Activated naive CD8-positive, alpha-beta T cell treated with anti-CD3 and anti-CD28 coated beads, Interleukin-2, amount 10 ng/mL, durations not matched to agents 7 days and 5 days (primary cell): ENCODE measurements at places on chromosomes 1 and 21. TPM values are rescaled to one million over a fixed set of nuclear protein-coding genes. Genes with fewer than 3 reads are reported as not detected.

DNA sequence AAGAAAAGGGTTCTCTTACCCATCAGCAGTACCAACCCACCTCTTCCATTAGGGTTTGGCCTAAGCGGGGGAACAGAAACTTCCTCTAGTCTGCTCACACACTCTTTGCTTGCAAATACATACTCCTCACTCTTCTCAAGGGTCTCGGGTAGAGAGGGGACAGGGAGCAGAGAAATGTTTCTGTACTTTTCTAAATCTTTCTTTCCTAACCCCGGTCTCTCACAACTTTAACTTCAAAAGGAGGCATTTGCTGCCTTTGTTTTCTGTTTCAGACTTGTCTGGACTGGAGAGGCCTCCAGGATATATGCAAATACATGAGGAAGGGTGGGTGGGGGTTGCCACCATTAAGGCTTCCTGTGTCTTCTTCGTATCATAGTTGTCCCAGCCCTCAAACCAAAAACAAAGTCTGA lies 10.5 kb upstream of the LAX1 start:
- no peaks in the 10 kb centered on the region for H3K27me3 ChIP-seq
- H3K36me3 ChIP-seq, result no peaks in the 10 kb centered on the region
- peak overlapping the region; percentile 40 for H3K4me3 ChIP-seq
- DNase-seq, result no peak
- H3K4me1 ChIP-seq, result peaks cover 20% of the 10 kb centered on the region
- peak overlapping the region; percentile 86 for H3K27ac ChIP-seq

- no peak overlapping the region for H3K4me3 ChIP-seq
- peaks cover 38% of the 10 kb centered on the region for H3K4me1 ChIP-seq
- H3K27me3 ChIP-seq, result no peaks in the 10 kb centered on the region
- no peak for DNase-seq
- peaks cover 19% of the 10 kb centered on the region for H3K36me3 ChIP-seq
- H3K27ac ChIP-seq, result peak overlapping the region; percentile 25
Measured at GRCh38 chr1:31010086-31010989, 55.2 kb downstream of the PUM1 start.

DNA sequence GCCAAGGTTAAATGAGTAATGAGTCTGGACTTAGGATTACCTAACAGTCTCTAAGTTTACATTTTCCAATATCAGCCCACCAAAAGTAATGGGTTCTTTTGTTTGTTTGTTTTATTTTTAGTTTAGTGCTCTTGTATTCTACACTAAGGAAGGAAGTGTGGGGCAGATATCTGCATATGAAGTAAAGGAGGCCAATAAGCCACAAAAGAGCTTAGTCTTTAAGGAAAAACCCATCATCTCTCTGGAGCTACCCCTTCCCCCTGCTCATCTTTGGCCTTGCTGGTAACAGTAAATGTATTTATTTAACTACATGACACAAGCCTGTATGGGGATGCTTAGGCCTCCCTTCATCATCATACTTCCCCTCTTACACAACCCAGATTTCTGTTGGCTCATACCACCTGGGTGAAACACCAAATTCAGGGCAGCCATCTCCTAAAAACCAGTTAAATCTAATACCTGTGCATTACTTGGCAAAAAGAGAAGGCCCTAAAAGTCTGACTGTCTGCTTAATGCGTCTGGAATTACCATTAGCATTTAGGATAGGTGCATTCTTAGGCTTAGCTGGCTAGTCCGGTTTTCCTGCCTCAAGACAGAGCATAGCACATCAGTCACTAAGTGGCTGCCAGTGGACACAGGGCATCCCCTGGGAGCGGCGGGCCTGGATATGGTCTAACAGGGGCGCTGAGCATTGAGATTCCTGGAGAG lies 96.8 kb upstream of the ADGRL2 start:
- H3K27me3 ChIP-seq, result no peaks in the 10 kb centered on the region
- DNase-seq, result no peak
- no peaks in the 10 kb centered on the region for H3K36me3 ChIP-seq

DNA sequence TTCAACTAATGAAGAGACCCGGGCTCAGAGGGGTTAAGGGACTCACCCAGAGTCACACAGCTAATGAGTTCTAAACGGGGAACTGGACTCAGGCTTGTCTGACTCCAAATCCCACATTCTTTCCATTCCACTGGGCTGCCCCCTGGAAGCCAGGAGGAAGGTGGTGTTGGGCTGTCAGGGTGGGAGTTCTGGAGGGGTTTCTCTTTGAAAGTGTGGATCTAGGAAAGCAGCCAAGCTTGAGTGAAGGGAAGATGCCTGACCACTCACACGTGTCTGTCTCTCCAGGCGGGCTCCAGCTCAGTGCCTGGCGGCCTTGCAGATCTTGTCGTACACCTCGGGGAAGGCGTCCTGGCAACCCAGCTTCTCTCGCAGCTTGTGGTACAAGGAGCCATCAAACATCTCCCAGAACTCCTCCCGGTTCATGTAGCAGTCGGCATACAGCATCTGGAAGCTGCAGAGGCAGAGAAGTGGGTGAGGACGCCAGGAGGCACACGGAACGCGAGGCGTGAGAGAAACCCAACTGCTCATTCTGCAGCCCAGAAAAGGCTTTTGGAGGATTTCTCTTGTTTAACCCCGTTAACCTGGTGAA lies 35.0 kb downstream of the DHCR24 start:
- no peak overlapping the region for H3K27ac ChIP-seq
- DNase-seq, result no peak
- no peaks in the 10 kb centered on the region for H3K4me1 ChIP-seq
- H3K36me3 ChIP-seq, result peaks cover 16% of the 10 kb centered on the region
- no peaks in the 10 kb centered on the region for H3K27me3 ChIP-seq

GRCh38 chr1:87744763-87745162 lies 416.1 kb downstream of the LMO4 start:
- H3K27me3 ChIP-seq, result peaks cover 3% of the 10 kb centered on the region
- H3K4me3 ChIP-seq, result no peak overlapping the region
- no peaks in the 10 kb centered on the region for H3K4me1 ChIP-seq

Gene TPTE
- total RNA-seq, result not detected

Gene NCF2
- 8.0 TPM for total RNA-seq
